Metanephros (tissue), 2 donors: ENCODE measurements at places on chromosomes 7 and 10. TPM values are rescaled to one million over a fixed set of nuclear protein-coding genes. Genes with fewer than 3 reads are reported as not detected.

CH25H gene
- 0.41 TPM for total RNA-seq

GPR37 gene
- total RNA-seq = 3.2 TPM

TAS2R5 gene
- 5.3 TPM for total RNA-seq

GIMAP2 gene
- 10.0 TPM for total RNA-seq

EN2 gene
- not detected for total RNA-seq

SKIDA1 gene
- 7.5 TPM for total RNA-seq
